ENCODE measurements at places on chromosomes 16 and 17.

GRCh38 chr17:80252871-80253270, 7.8 kb upstream of the RNF213 start:
- DNase-seq = peak; percentile 20

- no peak for DNase-seq
Observed at GRCh38 chr16:81817789-81818567, 38.9 kb downstream of the PLCG2 start.

DNA sequence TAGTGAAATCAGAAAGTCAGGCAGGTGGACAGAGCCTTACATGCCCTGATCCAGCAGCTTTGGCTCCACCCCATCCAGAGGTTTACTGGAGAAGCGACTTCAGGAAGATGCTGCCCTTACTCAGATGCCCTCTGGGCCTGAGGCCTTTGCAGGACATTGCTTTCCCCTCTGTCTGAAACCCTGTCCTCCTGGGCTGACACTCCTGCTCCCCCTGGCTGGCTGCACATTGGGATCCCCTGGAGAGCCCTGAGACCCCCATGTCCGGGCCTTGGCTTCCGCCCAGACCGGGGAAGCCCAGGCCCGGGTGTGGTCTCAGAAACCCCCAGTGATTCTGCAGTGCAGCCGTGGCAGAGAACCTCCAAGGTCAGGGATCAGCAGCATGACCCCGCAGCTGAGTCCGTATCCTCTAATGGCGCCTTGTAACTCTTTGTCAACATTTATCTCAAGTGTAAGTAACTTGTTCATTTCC, 36.6 kb downstream of the BCO1 start:
- no peak for DNase-seq

DNA sequence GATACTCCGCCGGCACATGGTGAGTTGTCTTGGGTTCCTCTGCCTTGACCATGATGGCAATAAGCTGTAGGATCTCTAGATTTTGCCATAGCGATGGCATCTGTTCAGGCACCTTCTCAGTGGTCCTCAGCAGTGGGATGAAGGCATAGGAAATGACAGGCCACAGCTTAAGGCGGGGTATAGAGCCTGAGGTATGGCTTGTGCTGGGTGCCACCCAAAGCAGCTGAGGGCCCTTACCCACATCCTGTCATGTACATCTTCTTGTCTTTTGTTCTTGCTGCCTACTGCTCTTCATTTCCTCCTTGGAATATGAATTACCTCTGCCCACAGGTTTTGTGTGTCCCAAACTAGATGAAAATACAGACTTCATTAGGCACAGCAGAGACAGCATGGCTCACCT, 29.5 kb downstream of the KAT7 start:
- DNase-seq = no peak

DNA sequence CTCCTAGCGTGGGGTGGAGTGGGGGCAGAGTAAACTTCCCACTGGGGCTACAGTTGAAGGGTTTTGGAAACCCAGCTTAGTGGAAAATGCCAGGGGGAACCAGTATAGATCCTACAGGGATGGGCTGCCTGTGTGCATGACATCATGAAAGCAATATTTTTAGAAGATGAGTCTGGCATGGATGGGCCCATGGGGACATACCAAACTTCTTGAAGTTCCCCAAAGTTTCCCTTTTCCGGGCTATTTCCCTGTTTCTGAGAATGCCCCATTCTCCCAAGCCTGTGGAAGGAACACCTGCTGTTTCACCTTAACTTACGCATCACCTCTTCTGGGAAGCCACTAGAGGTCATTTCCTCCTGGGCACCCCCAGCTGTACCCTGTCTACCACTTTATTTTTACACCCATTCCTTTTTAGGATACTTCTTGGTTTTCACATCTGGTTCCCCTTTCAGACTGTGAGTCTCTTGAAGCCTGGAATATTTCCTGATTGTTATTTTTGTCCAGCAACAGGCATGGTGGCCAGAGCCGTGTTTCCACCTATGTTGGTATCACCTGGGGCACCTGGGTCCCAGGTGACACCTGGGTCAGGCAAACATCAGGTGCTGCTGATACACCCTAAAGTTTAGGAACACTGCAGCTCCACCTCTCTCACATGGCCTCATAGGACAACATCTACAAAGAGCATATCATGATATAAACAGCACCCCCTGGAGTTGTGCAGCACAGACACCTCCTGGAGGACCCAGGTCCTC, 9.8 kb downstream of the SOCS3 start:
- no peak for DNase-seq

GRCh38 chr16:28205117-28205899, 6.5 kb downstream of the XPO6 start:
- no peak for DNase-seq

DNA sequence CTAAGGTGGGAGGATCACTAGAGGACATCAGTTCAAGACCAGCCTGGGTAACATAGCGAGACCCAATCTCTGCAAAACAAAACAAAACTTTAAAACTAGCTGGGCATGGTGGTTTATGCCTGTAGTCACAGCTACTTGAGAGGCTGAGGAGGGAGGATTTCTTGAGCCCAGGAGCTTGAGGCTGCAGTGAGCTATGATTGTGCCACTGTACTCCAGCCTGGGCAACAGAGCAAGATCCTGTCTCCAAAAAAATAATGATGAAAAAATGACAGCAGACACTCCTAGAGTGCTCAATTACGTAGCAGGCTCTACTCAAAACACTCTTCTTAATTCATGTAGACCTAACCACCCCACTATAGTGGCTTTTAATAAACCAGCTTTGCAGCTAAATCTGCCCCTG, 12.9 kb downstream of the ERN2 start:
- no peak for DNase-seq

- DNase-seq = no peak
Observed at GRCh38 chr16:51994597-51994996, 552.3 kb downstream of the TOX3 start.

DNA sequence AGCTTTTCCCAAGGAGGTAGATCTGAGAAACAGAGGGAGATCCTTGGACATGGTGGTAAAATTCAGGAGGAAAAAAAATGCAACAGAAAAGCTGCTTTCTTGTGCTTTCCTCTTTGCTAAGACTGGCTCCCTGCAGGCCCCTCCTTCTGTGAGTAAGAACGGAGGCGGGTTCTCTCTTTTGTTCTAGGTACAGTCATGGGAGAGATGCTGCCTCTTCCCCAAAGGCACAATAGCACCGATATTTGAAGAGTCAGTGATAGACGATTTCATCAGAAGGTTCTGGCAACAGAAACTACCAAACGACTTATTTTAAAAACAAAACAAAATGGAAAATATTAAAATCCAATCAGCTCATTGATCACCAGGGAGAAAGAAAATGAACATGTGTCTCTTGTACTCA, 32.6 kb upstream of the KIFC3 start:
- no peak for DNase-seq
